ENCODE measurements at places on chromosomes 4 and X.

- no peak for DNase-seq
Observed at GRCh38 chr4:25592736-25593135, 62.9 kb upstream of the SLC34A2 start.

DNA sequence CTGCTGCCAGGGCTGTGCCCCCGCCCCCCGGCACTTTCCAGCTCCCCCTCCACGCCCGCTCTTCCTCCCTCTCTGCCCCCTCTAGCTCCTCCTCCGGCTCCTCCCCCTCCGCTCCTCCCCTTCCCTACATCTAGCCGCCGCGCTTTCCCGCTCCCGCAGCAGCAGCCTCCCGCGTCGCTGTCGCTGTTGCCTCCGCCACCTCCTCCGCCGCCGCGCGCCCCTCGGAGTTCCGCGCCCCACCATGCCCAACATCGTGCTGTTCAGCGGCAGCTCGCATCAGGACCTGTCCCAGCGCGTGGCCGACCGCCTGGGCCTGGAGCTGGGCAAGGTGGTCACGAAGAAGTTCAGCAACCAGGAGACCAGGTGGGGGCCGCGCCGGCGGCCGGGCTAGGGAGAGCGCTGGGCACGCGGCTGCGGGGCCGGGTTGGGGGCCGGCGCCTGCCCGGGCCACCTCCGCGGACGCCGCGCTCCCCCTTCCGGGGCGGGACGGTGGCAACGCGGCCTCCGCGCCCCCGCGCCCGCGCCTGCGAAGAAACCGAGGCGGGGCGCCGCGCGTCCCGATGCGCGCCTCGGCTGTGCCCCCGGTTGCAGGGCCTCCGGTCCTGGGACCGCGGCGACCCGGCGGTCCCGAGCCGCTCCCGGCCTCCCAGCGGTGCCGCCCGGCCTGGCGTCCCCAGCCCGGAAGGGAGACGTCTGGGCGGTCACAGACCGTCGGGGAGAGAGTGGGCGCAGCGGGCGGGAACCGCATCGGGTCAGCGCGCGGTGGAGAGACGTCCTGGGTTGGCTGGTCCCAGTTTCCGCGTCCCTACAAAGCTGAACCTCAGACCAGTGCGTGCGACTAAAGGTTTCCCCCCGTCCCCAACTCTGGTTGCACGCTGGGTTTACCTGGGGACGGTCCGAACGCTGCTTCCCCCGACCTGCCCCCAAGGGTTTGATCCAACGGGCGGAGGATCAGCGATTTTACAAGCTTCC, at the start of gene PRPS2:
PRPS2 (plus strand) TSS at position 156 of the 972 bp plus-strand sequence; CDS start at position 242, 86 bp downstream.
- DNase-seq: peak; percentile 70

DNA sequence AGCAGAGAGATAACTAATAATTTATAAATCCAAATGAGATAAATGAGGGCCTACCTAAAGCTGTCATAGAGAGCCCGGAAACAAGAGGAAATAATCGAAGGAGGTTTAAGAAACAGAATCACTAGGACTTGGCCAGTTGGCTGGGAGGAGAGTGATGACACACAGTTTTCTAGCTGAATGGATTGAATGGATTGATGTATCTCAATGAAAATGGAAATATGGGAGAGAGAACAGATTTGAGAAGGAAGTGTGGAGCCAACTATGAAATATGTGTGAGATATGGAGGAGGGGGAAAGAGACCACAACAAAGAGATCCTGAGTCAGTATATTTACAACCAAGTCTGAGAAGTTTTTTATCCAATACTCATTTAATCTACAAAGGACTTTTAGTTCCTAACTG, 35.7 kb upstream of the CXXC4 start:
- no peak for DNase-seq

DNA sequence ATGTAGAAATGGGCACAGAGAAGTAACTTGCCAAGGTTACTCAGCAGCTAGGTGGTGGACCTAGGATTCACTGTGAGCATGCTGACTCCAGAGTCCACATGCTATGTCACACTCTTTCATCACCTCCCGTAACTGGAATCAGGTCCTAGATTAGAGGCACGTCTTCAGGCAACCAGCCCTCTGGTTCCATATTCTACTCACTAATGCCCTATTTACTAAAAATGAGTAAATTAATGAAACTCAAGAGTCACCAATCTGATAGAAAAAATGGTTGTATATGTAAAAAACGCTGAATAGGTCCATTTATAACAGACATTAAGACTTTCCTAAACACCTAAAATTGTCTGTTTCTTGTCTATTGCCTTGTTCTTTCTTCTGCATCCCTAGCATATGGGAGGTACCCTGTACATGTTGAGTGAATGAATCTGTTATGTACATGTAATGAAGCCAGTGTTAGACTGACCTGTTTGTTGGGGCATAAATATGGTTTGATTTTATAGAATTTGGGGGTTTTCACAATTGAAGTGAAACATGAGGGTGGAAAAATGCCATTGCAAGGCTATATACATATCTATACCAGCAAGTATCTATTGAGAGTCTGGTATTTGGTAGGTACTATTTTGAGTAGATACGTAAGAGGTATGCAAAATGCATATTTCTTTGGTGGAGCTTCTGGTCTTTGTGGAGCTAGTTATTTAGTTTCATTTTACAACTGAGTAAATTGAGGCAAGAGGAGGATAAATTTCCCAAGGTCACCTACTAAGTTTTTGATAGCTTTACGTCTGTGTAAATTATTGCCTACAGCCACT, 7.5 kb upstream of the RUFY3 start:
- no peak for DNase-seq

DNA sequence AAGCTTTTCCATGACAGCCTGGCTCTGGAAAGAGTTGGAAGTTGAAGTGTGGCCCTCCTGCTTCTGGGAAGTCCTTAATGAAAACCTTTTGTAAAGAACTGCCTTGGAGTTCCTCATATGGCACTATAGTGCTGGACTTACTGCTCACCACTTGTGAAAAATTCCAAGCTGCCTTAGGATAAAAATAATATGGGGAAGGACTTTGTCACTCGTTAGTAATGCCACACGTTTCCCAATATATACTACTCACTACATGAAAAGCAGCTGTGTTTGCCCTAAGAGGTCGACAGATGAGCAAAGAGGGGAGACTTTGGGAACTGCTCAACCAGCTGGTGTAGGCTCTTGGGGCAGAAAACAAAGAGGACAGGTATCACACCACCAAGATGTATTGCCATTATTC, 11.7 kb downstream of the OPHN1 start:
- no peak for DNase-seq

GRCh38 chr4:184573701-184574100, 75.5 kb downstream of the CASP3 start:
- DNase-seq: no peak

GRCh38 chrX:153780678-153781427, at the start of gene SRPK3:
TSS of gene SRPK3 (plus strand) at chrX:153781041. CDS start at chrX:153781087, 46 bp downstream.
- no peak for DNase-seq

- DNase-seq: no peak
Observed at GRCh38 chr4:8342651-8343261, 73.2 kb downstream of the HTRA3 start.

DNA sequence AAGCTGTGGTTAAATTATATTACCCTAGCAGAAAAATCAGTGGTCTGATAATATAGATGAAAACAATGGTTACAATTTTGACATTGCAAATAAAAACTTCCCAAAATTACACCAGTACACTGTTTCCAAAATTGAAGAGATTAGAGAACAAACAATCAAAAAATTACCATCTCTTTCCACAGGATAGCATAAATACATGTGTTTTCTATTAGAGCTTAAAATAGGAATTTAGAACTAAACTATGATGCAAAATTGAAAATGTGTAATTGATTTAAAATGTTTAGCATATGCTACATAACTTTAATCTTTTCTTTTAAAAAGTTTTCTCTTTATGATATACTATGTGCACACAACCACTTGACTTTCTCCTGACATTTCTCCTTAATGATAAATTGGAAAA, 6.7 kb downstream of the EDNRA start:
- DNase-seq: no peak

DNA sequence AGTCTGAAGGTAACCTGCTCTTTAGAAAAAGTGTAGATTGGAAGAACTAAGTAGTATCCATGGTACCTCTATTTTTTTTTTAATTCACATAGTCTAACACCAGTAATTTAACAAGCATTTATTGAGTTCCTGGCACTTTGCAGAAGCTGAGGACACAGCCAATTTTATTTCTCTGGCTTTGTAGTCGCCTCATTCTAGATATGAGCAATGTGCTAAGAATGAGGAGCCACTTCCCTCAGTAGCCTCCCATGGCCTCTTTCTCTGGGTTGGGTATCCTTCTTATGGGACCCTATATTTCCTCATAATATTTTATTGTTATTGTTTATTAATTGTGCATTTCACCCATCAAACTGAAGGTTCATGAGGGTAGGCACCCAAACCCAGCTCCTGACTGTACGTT, 67.6 kb downstream of the ENPEP start:
- no peak for DNase-seq

GRCh38 chr4:10831727-10832408, 147.3 kb upstream of the CLNK start:
- DNase-seq: no peak

DNA sequence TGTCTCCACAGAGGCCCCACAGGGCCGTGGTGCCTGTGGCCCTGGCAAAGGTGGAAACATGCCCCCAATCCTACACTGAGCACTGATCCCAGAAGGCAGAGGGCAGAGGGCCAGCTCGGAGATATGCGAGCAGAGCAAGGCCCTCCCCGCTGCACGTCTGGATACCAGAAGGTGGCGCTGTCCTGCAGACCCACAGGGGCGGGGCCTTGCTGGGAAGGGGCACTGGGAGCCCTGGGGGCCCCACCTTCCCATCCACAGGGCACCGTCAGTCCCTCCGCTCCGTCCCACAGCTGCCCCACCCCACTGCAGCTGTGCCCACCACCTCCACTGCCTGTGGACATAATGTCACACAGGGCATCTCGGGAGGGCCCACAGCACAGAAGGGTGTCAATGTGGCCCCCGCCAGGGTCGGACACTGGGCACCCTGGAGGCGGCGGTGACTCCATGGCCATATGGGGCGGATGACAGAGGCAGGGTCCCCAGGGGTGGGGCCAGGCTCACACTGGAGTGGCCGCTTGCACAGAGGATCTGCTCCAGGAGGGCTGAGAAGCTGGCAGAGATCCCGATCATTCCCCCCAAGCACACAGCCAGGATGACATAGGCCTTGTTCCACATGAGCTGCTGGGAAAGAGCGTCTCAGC, 4.8 kb downstream of the SLC49A3 start:
- DNase-seq: peak; percentile 53

DNA sequence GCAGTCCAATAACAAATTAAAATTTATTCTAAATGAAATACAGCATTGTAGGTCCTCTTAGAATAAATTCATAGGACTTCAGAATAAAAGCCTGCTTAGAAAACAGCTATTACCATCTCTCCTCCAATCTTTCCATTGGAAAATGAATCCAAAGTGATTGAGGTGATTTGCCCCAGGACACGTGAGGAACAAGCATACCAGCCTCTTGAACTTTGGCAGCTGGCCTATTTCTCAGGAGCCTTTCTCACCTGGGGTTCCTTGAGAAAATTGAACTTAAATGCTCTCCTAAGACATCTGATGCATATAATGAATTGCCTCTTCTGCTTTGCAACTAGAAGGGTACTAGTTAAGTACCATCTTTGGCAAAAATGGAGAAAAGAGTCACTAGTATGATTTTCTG, 13.5 kb downstream of the ARHGAP24 start:
- DNase-seq: no peak

GRCh38 chr4:14566518-14566917, 435.8 kb upstream of the CPEB2 start:
- no peak for DNase-seq

DNA sequence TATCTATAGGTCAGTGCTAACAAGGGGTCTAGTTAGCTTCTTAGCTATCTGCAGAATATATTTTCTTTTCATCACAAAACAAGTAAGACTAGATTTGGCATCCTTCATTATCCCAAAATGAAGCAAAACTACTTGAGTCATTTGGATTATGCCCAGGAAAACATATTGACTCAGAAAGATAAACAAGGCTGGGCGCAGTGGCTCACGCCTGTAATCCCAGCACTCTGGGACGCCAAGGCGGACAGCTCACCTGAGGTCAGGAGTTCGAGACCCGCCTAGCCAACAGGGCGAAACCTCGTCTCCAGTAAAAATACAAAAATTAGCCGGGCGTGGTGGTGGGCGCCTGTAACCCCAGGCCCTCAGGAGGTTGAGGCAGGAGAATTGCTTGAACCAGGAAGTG, 18.0 kb upstream of the MND1 start:
- no peak for DNase-seq

GRCh38 chr4:80806472-80806871, 224.0 kb upstream of the BMP3 start:
- no peak for DNase-seq

DNA sequence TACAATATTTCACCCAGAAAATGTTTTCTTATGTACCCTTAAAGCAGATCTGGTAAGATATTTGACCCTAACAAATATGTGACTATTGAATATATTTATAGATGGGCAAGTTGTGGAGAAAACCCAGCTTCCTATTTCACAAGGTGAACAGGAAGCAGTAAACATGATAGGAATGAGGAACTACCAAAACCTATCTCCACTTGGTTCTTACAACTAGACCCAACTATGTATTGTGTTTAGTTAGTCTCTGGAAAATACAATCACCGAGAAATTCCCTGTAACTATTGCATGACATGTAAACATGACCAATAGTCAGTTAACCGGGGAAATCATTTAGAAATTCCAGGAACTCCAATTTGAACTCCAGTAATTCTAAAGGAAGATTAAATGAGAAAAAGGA, 8.4 kb upstream of the RXFP1 start:
- no peak for DNase-seq

DNA sequence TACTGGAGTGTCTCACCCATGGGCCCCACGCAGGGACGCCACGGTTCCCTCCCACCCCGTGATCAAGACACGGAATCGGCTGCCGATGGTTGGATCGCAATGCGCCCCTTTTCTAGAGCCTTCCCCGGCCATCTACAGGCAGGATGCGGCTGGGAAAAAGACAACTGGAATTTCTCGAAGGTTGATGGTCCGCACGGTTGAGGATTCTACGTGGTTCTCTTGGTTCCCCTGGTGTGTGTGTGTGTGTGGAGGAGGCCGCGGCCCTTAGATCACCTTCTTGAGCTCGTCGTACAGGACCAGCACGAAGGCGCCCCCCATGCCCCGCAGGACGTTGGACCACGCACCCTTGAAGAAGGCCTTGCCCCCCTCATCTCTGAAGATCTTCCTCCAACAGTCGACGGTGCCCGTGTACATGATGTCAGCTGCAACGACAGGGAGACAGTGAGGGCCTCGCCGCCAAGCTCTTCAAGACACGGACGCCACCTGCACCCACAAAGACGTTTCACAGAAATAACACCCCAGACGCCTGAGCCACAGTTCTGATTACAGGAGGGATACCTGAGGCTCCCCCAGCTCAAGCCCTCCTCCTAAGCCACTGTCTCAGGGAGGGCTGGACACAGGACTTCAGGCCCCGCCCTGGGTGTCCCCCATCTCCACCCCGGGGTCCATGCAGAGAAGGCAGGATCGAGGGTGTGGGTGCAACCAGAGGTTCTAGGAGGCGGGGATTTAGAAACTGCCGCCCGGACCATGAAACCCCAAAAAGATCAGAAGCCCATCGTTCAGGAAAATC, 5.4 kb downstream of the SLC25A6 start:
- DNase-seq: no peak

- no peak for DNase-seq
Observed at GRCh38 chr4:175874306-175874705, 62.2 kb upstream of the GPM6A start.

All from NCI-H2081 (cell line).